ENCODE measurements at places on chromosomes 1 and 21. TPM values are rescaled to one million over a fixed set of nuclear protein-coding genes. Genes with fewer than 3 reads are reported as not detected.

DNA sequence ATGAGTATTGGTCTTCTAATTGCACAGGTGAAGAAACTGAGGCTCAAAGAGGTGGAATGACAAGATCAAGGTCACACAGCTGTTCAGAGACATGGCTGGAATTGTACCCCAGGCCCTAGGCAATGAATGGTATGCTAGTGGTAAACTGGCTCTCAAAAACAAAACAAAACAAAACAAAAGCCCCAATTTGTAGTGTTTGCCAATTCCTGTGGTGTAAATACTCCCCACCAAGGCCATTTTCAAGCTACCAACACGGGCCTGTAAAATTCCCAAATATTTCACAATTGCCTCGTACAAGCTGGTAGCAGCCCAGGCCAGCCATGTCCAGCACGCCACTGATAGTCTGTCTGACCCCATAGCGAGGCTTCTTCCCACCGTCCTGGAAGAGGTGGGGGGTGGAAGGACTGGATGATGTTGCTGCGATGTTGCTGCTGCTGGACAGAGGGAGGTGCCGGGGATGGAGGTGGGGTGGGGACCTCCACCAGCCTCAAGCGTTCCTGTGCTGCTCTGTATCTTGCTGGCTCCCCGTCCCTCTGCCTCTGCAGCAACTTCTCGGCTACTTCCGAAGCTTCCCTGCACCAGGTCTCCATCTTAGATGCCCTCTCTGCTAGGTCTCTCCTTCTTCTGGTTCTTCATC, 62.2 kb upstream of the RUNX3 start:
- DNase-seq: no peak

- no peak for DNase-seq
These were observed 11.4 kb downstream of the SH3BP5L start for GRCh38 chr1:248814351-248814750.

- no peak for DNase-seq
These were observed 29.8 kb downstream of the AHDC1 start for GRCh38 chr1:27574001-27574781.

Gene KIF21B
- 0.22 TPM for total RNA-seq

Gene MNDA
- total RNA-seq: not detected

Gene DMRTA2
- total RNA-seq: 0.04 TPM

Gene ANKRD45
- not detected for total RNA-seq

Measured in Karpas-422 (cell line).